Kidney (tissue), 22 donors: ENCODE measurements at places on chromosomes 5 and 9. TPM values are rescaled to one million over a fixed set of nuclear protein-coding genes. Genes with fewer than 3 reads are reported as not detected.

Gene PCDHGA7
- total RNA-seq: 4.1 TPM

Gene MYORG
- total RNA-seq: 8.1 TPM

Gene AK1
- total RNA-seq: 77.9 TPM

Gene MPDZ
- 25.1 TPM for total RNA-seq

DNA sequence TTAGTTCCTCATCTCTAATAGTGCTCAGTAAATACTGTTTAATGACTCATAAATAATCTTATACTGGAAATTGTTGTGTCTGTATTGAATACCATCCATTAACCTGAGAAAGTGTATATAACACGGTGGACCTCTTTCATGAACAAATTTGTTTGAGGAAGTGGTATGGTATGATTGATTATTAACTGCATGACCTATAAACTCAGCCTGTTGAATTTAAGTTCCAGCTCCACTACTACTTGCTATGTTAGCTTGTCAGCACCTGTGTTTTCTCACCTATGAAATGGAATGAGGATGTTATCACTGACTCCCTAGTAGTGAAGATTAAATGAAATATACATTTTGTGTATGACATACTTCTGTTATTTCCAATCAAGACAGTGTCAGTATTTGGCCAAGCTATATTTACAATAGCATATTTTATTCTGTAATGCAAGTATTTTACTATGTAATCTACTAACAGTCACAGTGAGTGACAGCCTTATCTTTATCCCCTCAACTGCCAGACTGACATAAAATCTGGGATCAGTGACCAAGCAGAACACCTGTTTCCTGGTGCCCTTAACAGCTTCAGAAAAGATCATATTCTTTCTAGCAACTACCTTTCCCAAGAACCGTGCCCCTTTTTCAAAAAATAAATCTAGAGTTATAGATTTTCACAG, 77.3 kb upstream of the ITGA1 start:
- no peak for DNase-seq

DNA sequence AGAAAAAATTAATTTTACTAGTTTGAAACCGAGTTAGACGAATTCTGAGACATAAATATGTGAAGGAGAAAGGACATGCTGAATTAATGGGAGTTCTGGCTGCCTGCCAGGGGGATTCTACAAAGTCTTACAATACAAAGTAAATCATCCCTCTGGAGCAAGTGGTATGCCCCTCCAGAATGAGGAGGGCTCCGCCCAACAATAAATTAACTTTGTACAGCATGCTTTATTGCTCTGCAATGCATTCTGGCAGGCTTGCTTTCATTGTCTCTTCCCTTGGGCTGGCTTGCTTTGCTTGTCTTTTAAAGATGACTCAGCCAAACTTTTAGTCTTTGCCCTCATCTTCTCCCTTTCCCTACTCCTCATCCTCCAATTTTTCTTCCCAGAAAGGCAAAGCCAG, 11.7 kb upstream of the PCDHB1 start:
- no peak for DNase-seq

DNA sequence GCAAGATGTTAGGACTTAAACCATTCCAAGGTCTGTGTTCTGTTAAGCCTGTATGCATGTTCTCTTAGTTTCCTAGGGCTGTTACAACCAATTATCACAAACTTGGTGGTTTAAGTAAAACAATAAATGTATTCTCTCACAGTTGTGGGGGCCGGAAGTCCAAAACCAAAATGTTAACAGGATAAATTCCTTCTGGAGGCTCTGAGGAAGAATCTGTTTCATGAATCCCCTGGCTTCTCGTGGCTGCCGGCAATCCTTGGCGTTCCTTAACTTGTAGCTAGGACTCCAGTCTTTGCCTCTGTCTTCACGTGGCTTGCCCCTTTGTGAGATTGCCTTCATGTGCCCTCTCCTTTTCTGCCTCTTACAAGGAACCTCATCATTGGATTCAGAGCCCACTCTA, 30.4 kb downstream of the FEM1C start:
- DNase-seq: no peak

GRCh38 chr5:167503926-167504720, 787.3 kb upstream of the WWC1 start:
- DNase-seq: no peak

- DNase-seq: no peak
Measured at GRCh38 chr5:6274846-6275543, 103.4 kb downstream of the MED10 start.

DNA sequence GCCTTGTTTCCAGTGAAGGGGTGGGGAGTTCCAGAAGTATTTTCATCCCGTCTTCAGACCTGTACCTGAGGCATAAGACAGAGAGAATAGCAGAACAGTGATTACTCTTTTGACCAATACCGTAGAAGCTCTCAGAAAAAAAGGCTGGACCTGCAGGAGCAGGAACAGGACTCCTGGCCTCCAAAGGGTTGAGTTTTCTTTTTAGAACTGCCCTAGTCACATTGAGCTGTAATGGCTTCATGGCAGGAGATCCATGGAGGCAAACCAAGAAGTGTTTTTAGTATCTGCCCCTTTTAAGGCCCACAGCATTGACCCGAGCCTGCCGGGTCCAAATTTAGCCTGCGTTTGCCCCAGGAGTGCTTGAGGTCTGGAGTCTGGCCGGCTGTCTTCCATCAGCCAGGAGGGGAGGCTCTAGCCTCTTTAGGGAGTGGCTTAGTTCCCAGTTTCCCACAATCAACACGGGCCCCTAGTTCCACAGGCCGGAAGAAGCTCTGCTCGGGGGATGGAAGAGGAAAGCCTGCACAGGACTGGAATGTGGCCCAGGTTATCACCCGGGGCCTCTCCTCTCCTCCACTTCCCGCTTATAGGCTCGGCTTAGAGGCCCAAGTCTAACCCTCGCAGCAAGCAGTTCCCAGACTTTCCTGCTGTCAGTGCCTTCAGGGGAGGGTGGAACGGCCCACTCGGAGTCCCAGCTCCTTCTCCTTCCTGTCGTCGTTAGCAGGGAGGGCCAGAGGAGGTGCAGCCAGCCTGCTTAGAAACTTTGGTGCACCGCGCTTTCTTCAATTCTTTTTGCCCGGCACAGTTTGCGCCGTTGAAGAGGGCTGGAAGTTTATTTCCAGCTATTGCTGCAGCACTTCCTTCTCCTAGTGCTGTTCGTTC, 80.7 kb downstream of the C9orf152 start:
- peak; percentile 79 for DNase-seq

- DNase-seq: peak; percentile 48
Measured at GRCh38 chr9:29830821-29831220, 2257.5 kb upstream of the C9orf72 start.

GRCh38 chr5:128099944-128100343, 16.4 kb downstream of the SLC12A2 start:
- DNase-seq: no peak

DNA sequence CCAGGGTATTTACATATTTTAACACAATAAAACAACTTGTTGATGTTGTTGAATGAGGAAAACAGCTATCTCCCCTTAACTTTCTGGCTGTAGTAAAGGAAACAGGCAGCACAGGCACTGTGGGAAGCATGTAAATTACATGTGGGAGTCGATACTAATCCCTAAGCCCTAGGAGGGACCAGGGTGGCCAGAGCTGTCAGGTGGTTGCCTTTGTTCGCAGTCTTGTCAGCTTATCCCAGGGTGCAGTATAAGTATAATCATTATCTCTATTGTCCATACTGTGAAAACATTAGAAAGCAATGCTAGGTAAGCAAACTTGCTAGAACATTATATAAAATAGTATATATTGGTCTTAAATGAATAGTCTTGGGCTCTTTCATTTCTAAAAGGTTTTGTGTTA, 125.6 kb upstream of the RPS23 start:
- no peak for DNase-seq
